ENCODE measurements at places on chromosomes 3 and 15.

GRCh38 chr3:23865595-23866396 is 51.0 kb downstream of the NKIRAS1 start:
- peak; percentile 27 for DNase-seq

DNA sequence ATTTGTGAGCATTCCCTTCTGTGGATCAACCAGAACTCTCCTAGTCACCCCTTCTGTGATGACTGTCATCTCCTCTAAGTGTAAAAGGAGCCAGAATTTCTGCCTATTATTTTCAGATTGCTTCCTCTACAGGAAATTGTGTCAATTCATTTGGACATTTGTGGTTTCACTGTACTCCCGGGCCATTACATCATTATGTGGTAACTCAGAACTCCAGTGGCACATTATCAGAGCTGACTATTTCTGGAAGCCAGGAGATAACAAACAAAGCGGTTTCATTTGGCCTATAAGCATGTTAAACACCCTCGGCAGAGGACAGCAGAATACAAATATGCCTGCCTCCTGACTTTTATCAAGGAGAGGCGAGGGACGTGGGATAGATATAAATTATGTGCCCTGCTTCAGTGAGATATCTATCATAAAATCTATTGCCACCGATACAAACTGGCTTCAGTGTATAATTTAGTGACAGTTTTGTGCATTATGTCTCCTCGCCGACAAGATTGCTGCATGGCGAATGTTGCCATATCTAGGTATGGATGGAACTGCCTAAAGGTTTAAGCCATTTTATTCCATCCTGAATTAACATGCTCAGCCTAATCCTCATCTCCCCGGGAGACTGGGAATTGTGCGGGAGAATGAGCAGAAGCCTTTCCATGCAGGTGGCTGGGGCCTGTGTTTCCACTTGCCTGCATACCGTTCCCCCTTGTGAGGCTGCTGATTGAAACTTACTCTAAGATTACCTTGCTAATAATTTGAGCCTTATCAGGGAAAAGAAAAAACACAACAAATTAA is 193.4 kb upstream of the SEMA6D start:
- DNase-seq = no peak

- no peak for DNase-seq
Observed at GRCh38 chr3:49914906-49915305, 11.2 kb upstream of the MST1R start.

- no peak for DNase-seq
Observed at GRCh38 chr15:100771746-100772145, 107.9 kb upstream of the ALDH1A3 start.

DNA sequence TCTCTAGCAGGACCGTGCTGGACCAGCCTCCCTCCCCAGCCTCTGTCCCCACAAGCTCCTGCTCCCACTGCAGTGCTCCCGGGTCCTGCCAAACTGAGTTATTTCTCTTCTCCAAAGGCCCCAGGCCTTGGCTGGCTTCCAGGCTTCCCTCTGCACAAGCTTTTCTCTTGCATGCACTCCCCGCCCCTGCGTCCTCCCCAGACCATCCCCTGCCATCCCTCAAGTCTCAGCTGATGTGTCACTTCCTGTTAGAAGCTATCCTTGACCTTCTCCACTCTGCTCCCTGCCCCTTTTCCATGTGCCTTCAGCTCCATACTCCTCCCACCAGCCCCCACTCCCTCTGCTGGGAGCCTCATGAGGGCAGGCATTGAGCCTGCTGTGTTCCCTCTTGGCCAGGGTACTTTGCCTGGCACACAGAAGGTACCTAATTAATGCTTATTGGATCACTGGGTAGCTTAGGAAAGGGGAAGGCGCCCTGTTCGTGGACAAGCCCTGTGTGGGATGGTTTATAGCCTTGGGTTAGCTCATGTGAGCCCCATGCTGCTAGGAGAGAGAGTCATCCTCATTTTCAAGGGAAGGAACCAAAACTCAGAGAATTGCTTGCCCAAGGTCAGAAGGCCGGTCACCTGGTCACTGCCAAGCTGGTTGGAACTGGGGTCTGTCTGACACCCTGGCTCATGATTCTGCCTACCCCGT is 56.4 kb downstream of the FEM1B start:
- DNase-seq = no peak

- peak; percentile 67 for DNase-seq
Observed at GRCh38 chr3:48634661-48635221, 520 bp downstream of the SLC26A6 start.

DNA sequence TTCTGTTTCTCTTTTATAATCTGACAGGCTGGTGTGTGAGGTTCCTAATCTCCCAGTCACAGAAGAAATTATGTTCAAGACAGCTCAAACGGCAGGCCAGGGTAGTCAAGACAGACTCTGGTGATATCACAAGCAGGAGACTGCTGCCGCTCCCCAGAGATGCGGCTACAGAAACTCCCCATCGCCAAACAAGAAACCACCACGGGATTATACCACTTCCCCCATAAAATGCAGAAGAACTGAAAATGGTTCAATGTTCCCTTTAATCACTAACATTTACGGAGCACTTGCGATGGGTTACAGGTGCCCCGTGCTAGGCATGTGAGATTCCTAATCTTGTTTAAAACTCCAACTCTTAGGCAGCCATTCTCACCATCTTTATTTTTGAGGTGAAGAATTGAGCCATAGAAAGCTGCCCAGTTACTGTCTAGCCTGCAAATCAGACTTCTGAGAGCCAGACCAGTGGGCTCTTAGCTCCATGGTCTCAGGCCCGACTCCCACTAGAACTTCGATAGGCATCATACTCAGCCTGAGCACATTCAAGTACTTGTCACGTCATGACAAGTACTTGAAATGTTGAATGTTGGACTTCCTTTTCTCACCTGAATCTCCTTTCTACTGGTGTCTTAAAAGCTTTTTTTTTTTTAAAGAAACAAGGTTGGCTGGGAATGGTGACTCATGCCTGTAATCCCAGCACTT is 58.4 kb downstream of the TBC1D2B start:
- DNase-seq = no peak

DNA sequence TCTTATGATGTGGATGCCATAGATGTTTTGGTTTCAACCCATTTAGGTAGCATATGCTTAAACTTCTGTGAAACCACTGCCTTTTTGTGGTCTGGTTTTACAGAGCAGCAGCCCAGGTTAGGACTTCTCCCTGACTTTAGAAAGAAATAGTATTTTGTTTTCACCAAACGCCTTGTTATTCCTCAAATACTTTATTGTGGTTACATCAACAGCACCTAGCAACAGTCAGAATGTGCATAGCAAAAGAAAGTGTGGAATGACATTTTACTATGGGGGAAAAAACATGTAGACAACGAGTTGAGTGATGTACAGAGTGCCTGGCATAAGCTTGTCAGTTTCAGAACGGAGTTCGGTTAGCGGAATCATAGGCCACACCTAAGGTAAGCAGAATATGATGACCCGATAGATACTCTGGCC is 159.2 kb downstream of the TPRG1 start:
- DNase-seq = no peak

DNA sequence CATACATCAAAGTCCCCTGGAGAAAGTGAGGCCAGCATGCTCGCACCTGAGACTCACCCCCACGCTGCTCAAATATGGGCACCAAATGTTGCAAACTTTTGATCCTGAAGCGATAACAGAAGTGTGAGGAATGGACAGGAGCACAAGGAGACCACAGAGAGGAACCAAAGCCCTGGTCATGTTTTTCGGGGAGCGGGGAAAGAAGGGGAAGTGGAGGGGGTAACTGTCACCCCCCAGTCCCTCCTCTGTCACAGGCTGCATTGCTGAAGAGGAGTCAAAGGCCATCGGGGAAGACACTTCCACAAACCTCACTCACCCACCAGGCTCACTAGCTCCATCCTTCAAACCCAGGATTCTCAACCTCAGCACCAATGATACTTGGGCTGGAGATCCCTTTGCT is 182.4 kb downstream of the UACA start:
- no peak for DNase-seq

GRCh38 chr3:94529816-94530215 is 467.0 kb downstream of the NSUN3 start:
- DNase-seq = no peak

DNA sequence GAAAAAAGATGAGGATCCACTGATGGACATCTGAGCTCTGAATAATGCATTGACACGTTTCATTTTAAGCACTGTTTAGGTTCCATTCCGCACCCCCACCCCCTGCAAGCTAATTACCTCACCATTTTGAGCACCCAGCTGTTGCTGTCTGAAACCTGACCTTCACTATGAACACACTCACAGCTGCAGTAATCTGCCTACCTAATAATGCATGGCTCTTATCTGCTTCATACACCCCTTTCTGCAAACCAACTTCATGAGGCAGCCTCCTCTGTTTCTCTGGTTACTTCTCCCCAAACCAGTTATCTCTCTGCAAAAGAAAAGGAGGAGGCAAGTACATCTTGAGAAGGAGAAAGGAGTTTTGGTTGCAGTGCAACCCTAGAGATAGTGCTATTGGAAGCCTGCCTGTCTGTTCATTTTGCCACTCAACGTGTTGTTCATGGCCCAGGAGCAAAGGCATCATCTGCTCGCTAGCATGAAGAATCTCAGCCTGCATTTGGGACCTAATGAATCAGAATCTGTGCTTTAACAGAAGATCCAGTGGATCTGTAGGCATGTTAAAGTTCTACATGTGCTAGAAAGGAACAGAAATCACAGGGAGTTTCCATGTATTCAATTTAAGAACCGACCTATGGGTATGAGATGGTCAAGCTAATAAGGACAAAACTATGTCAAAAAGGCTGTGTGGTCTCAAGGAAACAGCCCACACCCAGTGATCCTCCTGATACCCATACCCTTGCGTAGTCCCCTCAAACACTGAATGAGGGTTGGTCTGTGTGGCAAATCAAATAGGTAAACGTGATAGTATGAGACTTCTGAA is 87.2 kb downstream of the MB21D2 start:
- no peak for DNase-seq

DNA sequence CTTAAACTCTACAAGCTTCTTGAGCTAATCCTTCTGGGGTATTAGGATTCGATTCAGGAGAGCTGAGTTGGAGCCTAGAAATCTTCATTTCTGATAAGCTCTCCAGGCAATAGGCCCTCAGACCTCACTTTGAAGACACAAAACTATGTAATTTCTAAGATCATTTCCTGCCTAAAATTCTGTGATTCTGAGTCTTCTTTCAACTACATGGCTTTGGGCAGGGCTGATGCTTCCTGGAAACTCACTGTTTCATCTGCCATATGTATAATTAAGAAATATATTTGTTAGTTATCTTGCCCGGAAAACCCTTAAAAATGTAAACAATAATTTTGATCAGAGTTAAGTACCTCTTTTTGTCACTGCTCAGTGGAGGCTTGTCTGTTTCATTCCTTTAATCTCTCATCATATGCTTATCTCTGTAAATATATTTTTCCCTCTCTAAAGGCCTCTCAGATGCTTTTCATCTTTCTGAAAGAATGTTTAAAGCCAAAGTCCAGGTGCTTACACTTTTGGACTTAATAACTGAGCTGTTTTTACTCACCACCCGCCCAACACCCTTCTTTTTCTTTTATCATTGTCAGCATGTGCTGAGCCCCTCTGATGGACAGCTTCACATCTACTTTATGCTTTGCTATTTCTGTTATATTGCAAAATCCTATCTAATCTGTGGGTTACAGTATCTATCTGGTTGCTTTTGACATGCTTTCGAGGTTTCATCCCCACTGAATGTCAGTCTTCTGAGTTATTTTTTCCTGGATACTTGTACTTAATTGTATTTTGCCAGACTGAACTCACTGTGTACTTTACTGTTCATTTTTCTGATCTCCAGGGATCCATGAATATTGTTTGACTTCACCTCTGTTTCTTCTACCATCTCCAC is 38.2 kb downstream of the FILIP1L start:
- DNase-seq = no peak

DNA sequence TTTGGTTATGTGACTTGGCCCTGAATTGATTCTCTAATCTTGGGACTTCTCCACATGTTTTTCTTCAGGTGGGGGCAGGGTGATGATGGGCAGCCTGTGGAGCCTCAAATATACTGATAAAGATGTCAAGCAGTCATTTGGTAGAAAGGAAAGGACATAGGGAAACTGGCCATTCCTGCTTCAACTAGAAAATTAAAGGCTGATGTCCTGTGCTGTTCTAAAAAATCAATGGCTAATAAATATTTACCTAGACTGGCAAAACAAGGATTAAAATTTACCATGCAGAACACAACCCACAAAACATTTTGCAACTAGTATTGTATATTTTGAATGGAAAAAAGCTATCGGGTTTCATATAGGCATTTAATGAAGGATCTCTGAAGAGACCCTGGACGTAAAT is 133.7 kb downstream of the GADL1 start:
- no peak for DNase-seq

Measured in OCI-LY7 (cell line).